ENCODE measurements at places on chromosomes 16 and 17.

DNA sequence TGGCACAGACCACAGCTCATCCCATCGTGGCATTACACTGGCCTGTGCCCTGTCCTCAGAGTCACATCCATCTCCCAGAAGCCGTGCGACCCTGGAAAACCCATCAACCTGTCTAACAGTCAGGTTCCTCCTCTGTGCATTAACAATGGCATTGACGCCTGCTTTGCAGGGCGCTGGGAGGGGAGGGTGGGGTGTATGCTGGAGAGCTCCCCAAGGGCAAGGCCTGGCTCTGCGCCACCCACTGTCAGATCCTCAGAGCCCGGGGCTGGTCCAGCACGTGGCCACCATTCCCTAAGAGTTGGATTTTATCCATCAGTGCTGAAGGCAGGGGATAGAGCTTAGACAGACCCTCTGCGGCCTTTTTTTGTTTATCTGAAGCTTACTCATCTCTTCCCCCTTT is 28.7 kb downstream of the NOS2 start:
- no peak for DNase-seq

DNA sequence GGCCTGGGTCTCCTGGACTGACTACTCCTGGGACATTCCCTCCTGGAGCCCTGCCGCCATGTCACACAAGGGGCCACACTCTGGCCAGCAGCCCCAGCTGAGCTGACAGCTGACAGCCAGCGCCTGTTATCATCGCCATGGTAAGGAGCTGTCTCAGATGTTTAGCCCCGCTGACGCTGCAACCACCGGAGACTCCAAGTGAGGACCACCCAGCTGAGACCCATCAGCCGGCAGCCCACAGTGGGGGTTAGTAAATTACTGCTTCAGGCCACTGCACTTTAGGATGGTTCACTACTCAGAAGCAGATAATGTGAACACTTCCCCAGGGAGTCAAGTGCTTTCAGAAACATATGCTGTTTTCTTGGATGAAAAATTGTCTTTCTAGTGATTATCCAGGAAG is 14.6 kb upstream of the SPHK1 start:
- DNase-seq, result no peak

DNA sequence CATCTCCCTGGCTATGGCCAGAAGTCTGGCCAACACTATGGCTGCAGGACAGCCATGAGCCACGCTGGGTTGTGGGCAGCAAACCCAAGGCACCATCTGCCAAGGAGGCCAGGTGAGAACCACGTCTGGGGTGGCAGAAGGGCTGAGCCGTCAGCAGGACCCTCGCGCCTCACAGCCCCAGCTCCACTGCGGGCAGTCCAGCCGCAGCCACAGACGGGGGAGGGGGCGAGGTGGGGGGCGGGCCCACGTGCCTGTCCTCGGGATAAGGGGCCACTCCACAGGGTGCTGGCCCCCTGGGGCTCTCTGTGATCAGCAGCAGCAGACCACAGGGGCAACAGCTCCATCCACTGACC is 6.5 kb upstream of the BAIAP2 start:
- DNase-seq, result no peak

DNA sequence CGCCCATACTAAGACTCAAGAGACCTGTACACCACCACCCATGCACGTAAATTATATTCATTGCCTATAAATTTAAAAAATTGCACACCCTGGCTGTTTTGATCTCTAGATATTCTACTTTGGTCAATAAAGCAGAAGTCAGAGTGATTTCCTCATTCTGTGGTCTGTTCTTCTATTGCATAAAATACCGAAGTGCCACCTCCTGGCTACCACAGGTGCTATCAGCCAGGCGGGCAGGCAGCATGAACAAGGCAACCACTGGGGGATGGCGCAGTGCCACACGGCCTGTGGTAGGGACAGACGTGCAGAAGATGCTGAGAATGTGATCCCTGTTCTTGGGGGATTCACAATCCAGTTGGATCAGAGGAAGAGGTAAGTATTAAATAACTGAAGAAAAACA is 122.3 kb downstream of the CDK5R1 start:
- peak; percentile 23 for DNase-seq

DNA sequence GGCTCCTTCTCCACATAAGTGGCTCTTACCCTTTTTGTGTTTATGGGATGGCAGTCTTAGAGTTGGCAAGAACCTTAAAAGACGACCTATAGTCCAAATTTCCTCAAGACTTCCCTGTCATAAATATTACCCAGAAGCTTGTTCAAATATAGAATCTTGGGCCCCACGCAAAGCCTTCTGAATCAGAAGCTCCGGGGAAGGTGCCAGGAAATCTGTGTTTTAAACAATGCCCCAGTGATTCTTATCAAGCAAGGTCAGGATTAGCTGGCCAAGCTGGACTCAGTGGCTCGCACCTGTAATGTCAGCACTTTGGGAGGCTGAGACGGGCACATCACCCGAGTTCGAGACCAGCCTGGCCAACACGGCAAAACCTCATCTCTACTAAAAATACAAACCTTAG is 85.7 kb downstream of the TIMM22 start:
- peak; percentile 50 for DNase-seq

DNA sequence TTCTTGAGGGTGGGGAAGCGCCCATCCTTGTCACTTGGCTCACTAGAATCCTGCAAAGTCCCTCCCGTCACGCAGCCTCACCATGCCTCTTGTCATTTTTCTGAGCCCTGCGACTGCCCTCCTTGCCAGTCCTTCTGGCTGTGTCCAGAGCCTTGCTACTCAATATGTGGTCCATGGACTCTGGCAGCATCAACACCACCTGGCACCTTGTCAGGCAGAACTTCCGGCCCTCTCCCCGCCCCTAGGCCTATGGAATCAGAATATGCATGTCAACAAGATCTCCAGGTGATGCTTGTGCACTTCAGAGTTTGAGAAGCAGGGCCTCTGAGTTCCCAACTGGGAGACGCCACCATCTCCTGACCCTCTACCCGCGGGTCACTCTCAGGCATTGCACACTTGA is 12.1 kb downstream of the PIMREG start:
- DNase-seq, result no peak

GRCh38 chr16:47925811-47926460 is 229.9 kb downstream of the ABCC12 start:
- peak; percentile 78 for DNase-seq

DNA sequence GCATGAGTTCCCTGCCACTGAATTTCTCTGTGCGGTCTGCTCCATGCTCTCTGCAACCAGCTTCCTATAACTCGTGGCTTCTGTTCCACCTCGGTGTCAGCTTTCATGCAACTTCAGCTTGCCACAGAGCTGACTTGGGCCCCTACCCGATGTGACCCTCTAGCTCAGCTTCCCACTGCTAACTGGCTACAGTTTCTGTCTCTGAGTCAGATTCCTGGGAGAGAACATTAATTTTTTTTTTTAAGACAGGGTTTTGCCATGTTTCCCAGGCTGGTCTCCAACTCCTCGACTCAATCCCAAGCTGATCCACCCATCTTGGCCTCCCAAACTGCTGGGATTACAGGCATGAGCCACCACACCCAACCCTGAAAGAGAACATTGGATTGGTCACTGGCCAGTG is 35.5 kb upstream of the PSMD7 start:
- DNase-seq, result no peak

- no peak for DNase-seq
Observed at GRCh38 chr16:53094013-53094630, 39.3 kb downstream of the CHD9 start.
